ENCODE measurements at places on chromosomes 7 and 10.

GRCh38 chr7:70684173-70684572 is 447.8 kb upstream of the GALNT17 start:
- no peaks in the 10 kb centered on the region for H3K27me3 ChIP-seq
- no peak overlapping the region for H3K27ac ChIP-seq
- no peak overlapping the region for H3K4me3 ChIP-seq
- peaks cover 10% of the 10 kb centered on the region for H3K4me1 ChIP-seq
- no peaks in the 10 kb centered on the region for H3K36me3 ChIP-seq
- DNase-seq = no peak

GRCh38 chr7:88312061-88312663 is 5.5 kb upstream of the STEAP4 start:
- no peaks in the 10 kb centered on the region for H3K27me3 ChIP-seq
- DNase-seq = no peak
- H3K27ac ChIP-seq = no peak overlapping the region
- H3K36me3 ChIP-seq = no peaks in the 10 kb centered on the region
- no peak overlapping the region for H3K4me3 ChIP-seq
- no peaks in the 10 kb centered on the region for H3K4me1 ChIP-seq

- H3K36me3 ChIP-seq = no peaks in the 10 kb centered on the region
- H3K27ac ChIP-seq = no peak overlapping the region
- H3K27me3 ChIP-seq = no peaks in the 10 kb centered on the region
- DNase-seq = peak; percentile 5
- H3K4me1 ChIP-seq = peaks cover 6% of the 10 kb centered on the region
- H3K4me3 ChIP-seq = no peak overlapping the region
Measured at GRCh38 chr7:91089382-91089963, 174.8 kb upstream of the FZD1 start.

DNA sequence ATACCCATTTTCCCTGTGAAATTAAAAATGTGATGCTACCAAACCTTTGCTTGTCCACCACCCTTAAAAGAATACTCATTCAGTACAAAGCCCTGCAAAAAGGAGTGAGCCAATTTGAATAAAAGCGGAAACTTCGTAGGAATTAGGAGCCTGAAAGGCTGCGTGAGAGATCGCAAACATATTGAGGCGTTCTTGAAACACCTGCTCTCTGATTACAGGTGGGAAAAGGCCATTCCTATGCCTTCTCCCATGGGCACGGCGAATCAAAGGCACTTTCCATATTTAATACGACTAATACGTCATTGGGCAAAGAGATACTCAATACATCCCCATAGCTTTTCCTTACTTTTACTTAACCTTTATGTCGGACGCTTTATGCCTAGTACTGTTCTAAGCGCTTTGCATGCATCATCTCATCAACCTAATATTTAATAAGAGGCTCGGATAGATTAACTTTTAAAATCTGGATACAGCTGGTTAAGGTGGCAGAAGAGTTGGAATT is 30.9 kb upstream of the KMT2E start:
- H3K27ac ChIP-seq = peak overlapping the region; percentile 98
- peak overlapping the region; percentile 47 for H3K4me3 ChIP-seq
- H3K36me3 ChIP-seq = peaks cover 5% of the 10 kb centered on the region
- peaks cover 37% of the 10 kb centered on the region for H3K4me1 ChIP-seq

- H3K27ac ChIP-seq = no peak overlapping the region
- no peak for DNase-seq
- H3K36me3 ChIP-seq = no peaks in the 10 kb centered on the region
- H3K4me1 ChIP-seq = no peaks in the 10 kb centered on the region
- no peaks in the 10 kb centered on the region for H3K27me3 ChIP-seq
- no peak overlapping the region for H3K4me3 ChIP-seq
Measured at GRCh38 chr7:71871446-71871845, 540.7 kb downstream of the CALN1 start.

DNA sequence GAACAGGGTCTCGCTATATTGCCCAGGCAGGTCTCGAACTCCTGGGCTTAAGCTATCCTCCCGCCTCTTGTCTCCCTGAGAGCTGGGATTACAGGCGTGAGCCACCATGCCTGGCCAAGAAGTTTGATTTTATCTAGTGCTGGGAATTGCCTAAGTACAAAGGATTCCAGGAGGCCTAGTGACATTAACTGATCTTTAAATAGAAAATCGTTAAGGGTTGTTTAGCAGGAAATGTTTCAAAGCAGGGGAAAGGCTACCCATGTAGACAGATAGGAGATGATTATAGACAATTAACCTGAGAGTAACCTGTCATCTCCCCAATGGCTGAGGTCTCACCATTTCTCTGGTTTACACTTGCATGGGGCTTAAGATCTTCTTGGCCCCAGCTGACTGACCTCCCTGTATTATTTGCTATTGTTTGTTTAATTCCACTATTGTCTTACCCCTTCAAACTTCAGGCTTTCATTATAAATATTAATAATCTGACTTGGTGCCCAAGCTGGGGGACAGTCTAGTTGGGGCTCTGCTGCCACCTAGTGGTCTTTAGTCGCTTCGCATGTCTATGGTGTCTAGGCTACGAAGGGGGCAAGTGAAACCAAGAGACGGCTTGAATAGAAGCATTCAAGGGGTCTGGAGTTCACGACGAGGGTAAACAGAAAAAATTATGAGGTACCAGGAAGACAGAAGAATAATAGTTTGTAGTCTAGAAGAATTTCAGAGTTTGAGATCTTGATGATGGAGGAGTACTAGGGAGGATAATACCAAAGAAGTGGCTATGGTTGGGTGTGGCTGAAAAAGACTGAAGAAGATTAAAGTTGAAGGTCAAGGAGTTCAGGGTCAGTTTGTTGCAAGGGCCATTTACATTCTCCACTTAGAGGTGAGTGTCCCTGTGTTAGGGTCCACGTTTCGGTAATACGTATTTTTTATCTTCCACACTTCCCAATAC is 40.4 kb upstream of the BPGM start:
- peak; percentile 65 for DNase-seq
- H3K27ac ChIP-seq = no peak overlapping the region
- H3K27me3 ChIP-seq = no peaks in the 10 kb centered on the region
- no peak overlapping the region for H3K4me3 ChIP-seq

DNA sequence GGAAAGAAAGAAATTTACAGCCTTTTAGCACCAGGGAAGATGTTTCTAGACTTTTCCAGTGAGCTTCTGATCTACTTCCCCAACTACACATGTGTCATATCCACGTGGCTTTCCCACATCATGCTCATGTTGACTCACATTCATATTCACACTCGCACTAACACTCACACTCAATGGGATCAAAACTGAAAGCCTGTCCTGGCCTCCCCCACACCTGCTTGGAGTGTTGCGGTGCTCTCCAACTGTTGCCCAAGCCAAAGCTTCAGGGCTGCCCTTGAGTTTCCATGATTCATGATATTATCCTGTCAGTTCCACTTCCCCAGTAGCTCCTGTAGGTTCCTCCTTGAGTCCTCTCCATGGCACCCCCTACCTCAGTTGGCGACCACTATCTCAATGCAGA is 444.4 kb downstream of the GATA3 start:
- no peaks in the 10 kb centered on the region for H3K27me3 ChIP-seq
- H3K36me3 ChIP-seq = no peaks in the 10 kb centered on the region
- H3K4me3 ChIP-seq = no peak overlapping the region
- DNase-seq = no peak
- H3K4me1 ChIP-seq = no peaks in the 10 kb centered on the region

GRCh38 chr10:133278577-133279265 is 2.1 kb upstream of the ADAM8 start:
- peaks cover 24% of the 10 kb centered on the region for H3K36me3 ChIP-seq
- no peaks in the 10 kb centered on the region for H3K27me3 ChIP-seq
- H3K27ac ChIP-seq = peak overlapping the region; percentile 99

DNA sequence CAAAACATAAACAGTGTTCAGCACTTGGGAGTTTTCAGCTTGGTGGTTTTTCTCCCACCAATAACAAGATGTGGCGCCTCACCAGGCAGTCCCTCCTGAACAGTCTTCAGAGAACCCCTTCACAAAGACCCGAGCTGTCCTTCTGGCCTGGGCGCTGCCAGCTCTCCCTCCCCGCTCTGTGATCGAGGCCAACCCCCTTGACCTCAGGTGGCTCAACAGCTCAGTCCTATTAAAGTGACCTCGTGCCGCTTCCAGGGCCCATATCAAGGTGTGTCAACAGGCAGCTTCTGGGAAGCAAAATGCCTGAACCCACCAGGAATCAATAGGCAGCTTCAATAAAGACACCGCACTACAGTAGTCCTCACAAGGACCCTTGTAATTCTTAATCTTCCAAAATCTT is 63.3 kb downstream of the CHST15 start:
- no peak for DNase-seq
- no peaks in the 10 kb centered on the region for H3K27me3 ChIP-seq
- H3K4me1 ChIP-seq = no peaks in the 10 kb centered on the region
- no peak overlapping the region for H3K27ac ChIP-seq
- no peaks in the 10 kb centered on the region for H3K36me3 ChIP-seq

GRCh38 chr10:47114680-47115186 is 185.3 kb upstream of the GDF10 start:
- no peaks in the 10 kb centered on the region for H3K27me3 ChIP-seq
- no peak overlapping the region for H3K4me3 ChIP-seq
- no peak overlapping the region for H3K27ac ChIP-seq

DNA sequence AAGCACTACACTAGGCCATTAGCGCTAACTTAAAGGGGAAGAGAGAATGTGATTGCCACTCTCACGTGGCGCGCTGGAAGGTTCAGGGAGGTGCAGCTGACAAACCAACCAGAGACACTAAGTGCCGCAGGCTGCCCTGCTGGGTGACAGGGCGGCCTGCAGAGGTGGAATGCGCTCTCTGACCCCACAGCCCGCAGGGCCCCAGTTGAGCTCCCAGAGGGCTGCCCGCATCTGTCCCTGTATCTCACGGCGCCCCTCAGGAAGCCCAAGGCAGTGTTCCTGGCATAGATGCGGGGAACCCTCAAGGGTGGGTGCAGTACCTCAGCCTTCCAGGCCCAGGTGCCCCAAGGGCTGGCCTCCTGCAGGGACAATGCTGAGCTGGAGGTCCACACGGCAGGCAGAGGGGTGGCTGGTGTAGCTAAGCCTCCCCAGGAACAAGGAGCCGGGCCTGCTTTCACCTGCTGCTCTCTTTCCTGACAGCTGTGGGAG is 66.6 kb downstream of the CALML3 start:
- no peak overlapping the region for H3K27ac ChIP-seq
- H3K4me3 ChIP-seq = no peak overlapping the region
- peaks cover 6% of the 10 kb centered on the region for H3K4me1 ChIP-seq
- peaks cover 3% of the 10 kb centered on the region for H3K27me3 ChIP-seq
- no peak for DNase-seq

GRCh38 chr10:22016046-22016705 is 12.6 kb upstream of the DNAJC1 start:
- no peaks in the 10 kb centered on the region for H3K36me3 ChIP-seq
- H3K4me3 ChIP-seq = no peak overlapping the region
- H3K4me1 ChIP-seq = no peaks in the 10 kb centered on the region
- DNase-seq = no peak
- H3K27ac ChIP-seq = no peak overlapping the region
- no peaks in the 10 kb centered on the region for H3K27me3 ChIP-seq

DNA sequence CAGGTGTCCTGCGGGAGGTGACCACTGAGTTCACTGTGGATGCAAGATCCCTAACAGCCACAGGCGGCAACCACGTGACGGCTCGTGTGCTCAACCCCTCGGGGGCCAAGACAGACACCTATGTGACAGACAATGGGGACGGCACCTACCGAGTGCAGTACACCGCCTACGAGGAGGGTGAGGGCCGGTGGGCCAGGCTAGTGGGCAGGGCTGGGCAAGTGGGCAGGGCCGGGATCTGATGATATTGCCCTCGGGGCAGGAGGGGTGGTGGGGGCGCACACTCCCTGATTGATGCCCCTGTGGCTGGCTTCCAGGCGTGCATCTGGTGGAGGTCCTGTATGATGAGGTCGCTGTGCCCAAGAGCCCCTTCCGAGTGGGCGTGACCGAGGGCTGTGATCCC is 15.8 kb downstream of the FLNC start:
- H3K27me3 ChIP-seq = no peaks in the 10 kb centered on the region
- H3K36me3 ChIP-seq = no peaks in the 10 kb centered on the region
- no peak for DNase-seq
- no peaks in the 10 kb centered on the region for H3K4me1 ChIP-seq

DNA sequence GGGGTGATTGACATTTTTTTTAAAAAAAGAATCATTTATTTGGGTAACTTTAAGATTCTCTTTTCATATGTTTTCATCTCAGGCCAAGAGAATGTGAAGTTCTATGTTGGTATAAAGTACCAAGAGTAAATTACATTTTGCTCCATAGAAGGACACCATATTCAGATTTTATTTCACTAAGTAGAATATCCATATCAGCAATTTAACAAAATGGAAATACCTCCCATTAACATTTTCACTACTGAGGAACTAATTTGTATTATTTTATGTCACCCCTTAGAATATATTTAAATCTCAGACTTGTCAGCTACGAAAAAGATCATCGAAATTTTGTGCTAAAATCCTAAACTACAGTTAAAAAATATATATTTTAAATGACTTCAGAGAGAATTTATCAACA is 274.3 kb downstream of the SEMA3D start:
- DNase-seq = no peak
- no peak overlapping the region for H3K4me3 ChIP-seq
- no peak overlapping the region for H3K27ac ChIP-seq
- H3K27me3 ChIP-seq = no peaks in the 10 kb centered on the region

DNA sequence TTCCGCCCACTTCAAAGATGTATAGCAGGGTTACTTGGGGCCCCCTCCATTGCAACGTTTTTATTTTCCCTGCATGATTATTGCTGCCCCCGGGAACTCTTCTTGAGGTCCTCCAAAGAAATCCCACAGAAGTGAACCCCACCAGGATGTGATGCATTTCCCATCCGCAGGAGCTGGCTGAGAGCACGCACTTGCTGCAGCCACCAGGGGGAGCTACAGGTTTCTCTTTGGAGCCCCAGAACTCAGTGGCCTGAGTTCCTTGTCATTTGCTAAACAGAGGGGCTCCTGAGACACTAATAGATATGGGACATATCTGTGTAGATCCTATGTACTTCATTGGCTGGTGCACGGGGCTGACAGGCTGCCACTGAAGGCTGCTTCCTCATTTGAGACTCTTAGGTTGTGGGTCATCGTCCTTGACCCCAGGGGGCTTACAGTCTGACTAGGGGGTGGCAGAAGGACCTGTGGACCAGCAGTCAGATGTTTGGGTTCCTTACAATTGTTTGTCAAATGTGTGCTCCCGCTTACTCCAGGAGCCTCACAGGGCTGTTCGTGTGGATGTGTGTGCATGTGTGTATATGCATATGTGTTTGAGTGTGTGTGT is 52.3 kb upstream of the ENO4 start:
- H3K27me3 ChIP-seq = no peaks in the 10 kb centered on the region

GRCh38 chr7:127582361-127582760 is 3.0 kb downstream of the GCC1 start:
- no peak overlapping the region for H3K27ac ChIP-seq
- H3K4me1 ChIP-seq = peaks cover 59% of the 10 kb centered on the region
- no peak for DNase-seq
- H3K36me3 ChIP-seq = peaks cover 18% of the 10 kb centered on the region
- no peaks in the 10 kb centered on the region for H3K27me3 ChIP-seq

GRCh38 chr10:34850036-34850435 is 34.9 kb upstream of the PARD3 start:
- no peak overlapping the region for H3K4me3 ChIP-seq
- no peaks in the 10 kb centered on the region for H3K4me1 ChIP-seq
- no peak overlapping the region for H3K27ac ChIP-seq
- no peaks in the 10 kb centered on the region for H3K36me3 ChIP-seq

GRCh38 chr7:118003476-118003875 is 130.2 kb upstream of the CTTNBP2 start:
- no peaks in the 10 kb centered on the region for H3K27me3 ChIP-seq
- no peak overlapping the region for H3K4me3 ChIP-seq
- no peaks in the 10 kb centered on the region for H3K4me1 ChIP-seq
- no peak overlapping the region for H3K27ac ChIP-seq
- no peak for DNase-seq

GRCh38 chr10:4807761-4808507 is 18.1 kb upstream of the AKR1E2 start:
- peaks cover under 1% of the 10 kb centered on the region for H3K27me3 ChIP-seq
- H3K36me3 ChIP-seq = no peaks in the 10 kb centered on the region
- H3K27ac ChIP-seq = no peak overlapping the region
- DNase-seq = no peak
- H3K4me3 ChIP-seq = no peak overlapping the region
